ENCODE measurements at places on chromosomes 12 and 14. TPM values are rescaled to one million over a fixed set of nuclear protein-coding genes. Genes with fewer than 3 reads are reported as not detected.

DNA sequence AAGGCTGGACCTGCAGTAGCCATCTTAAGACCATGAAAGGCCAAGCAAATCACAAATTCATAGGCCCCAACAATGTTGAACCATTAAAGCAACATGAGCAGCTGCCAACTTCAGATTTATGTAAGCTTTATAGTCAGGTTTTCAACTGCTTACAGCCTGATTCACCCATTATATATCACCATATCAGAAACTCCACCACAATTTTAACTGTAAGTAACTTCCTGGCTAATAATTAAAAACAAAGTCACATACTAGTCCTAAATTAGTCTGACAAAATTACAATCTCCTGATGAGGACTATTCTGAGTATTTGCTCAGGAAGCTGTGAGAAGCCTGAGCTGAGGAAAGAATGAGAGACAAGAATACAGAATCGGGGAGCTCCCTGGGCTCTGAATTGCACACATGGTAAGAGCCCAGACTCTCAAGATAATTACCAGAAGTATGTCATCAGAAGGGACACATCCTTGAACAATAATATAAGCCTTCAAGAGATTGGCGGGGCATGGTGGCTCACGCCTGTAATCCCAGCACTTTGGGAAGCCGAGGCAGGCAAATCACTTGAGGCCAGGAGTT lies 55.1 kb downstream of the NUMB start:
- no peak for DNase-seq

DNA sequence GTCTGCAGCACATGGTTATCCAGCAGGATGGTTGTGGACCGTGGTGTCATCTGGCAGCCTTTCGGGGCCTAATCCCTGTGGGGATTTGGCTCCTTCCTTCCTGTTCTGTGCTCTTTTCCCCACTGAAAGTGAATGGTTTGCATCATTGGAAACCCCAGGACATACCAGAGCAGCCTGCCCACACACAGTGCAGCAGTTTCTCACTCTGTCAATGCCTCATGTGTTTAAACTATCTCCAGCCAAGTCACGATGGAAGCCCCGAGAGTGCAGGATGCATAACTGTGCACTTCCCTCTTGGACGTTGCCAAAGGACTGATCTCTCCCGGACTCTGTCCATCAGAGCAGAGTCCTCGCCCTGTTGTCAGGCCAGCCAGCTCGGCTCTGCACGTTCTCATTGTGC lies 29.0 kb upstream of the AMN start:
- peak; percentile 99 for DNase-seq

DNA sequence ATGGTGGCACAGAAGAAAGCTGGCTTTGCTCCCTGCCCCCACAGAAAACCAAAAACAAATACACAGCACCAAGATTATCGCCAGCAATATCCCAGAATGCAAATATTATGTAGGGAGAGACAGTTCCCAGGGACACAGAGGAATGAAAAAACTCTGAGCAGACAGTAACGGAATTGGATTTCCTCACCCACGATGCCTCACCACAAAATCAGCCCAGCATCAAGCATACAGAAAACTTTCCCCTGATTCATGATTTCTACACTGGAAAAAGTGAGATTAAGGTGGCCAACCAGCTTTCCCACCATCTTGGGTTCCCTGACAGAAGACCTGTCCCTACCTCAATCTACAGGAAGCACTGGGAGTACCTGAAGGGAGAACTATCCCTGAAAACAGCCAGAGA lies 36.6 kb downstream of the PARP11 start:
- no peak for DNase-seq

DNA sequence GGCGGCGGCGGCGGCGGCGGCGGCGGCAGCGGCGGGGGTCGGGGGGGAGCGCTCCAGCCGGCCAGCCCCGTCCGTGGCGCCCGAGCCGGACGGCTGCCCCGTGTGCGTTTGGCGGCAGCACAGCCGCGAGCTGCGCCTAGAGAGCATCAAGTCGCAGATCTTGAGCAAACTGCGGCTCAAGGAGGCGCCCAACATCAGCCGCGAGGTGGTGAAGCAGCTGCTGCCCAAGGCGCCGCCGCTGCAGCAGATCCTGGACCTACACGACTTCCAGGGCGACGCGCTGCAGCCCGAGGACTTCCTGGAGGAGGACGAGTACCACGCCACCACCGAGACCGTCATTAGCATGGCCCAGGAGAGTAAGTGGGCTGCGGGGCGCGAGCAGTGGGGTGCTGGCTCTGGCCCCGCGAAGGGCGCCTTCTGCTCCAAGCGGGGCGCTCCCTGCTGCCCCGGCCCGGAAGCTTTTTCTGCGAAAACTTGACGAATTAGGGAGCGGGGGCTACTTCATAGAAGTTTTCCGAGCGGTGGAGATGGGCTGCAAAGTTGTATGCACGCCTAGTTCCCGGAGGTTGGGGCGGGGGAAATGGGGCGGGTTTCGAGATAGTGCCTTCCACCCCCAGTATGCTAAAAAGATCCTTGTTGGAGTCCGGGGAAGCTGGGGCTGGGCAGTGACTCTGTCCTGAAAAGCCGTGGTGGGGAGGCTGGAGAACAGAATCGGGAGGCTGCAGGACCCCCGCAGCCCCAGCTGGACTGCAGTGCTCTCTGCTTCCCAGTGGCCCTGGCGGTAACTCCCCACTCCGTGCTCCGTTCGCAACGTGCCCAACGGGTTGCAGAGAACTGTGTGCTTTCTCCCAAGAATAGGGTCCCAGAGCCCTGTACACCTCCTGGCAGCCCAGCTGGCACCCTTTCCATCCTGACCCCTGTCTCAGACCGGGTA lies 751 bp downstream of the GDF11 start:
- DNase-seq = peak; percentile 68

The LBHD2 gene
- not detected for polyA plus RNA-seq

- no peak for DNase-seq
These were observed 170.0 kb upstream of the VASH1 start for GRCh38 chr14:76591266-76591665.
